ENCODE measurements at places on chromosomes 12 and 14.

DNA sequence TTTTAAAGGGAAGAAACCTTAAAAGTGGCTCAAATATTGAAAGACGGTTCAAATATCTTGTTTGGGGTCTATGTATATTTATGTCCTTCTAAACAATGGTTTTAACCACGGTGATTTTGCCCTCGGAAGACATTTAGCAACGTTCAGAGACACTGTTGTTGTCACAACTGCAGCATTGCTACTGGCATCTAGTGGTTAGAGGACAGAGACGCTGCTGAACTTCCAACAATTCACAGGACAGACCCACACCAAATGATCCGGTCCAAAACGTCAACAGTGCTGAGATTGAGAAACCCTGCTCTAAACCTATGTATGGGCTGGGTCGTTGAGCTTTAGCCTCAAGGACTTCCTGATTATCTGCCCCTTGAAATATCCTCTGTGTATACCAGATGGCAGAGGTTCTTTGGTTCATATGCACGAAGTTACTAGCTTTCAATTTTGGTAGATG is 1.7 kb downstream of the ANGEL1 start:
- peak; percentile 34 for DNase-seq

DNA sequence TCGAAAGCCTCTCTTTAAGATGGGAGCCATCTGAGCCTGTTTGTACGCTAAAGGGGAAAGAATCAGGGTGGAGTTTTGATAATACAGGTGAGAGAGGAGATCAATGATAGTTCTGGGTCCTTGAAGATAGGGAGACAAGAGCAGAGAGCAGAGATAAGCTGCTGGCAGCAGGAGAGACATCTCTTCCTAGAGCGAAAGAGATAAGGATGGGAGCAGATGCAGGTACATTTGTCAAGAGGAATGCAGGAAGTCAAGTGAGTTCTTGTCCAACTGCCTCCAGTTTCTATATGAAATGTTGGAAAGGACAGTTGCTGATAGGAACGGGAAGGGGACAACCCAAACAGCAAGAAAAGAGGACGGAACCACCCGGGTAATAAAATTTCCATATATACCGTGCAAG is 24.7 kb upstream of the HIF1A start:
- DNase-seq: no peak

DNA sequence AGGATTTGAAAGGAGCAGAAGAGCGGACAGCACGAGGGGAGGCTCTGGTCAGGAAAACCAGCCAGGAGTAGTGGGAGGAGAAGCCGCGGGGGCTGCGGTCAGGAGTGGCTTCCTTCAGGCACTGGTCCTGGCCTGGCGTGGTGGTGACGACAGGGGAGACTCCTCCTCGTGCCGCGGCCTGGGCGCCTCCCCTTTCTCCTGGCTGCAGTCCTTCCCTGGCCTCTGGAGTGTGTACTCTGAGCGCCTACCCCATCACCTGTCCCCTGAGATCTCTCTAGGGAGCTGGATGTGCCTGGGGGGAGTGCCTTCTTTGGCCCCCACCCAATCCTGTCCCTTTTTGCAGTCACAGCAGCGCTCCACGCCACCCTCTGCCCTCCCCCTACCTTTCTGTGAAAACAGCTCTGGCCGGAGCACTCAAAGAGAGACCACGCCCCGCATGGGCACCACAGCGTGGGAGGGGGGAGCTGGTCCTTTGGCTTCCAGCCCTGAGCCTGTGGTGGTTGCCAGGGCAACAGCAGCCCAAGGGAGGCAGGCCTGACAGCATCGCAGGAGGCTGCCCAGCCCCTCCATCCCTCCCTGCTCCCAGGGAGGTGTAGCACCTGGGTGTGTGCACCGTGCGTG is 125.9 kb downstream of the CALM1 start:
- DNase-seq: peak; percentile 25

- no peak for DNase-seq
These were observed 445.0 kb downstream of the GXYLT1 start for GRCh38 chr12:41699658-41700057.

DNA sequence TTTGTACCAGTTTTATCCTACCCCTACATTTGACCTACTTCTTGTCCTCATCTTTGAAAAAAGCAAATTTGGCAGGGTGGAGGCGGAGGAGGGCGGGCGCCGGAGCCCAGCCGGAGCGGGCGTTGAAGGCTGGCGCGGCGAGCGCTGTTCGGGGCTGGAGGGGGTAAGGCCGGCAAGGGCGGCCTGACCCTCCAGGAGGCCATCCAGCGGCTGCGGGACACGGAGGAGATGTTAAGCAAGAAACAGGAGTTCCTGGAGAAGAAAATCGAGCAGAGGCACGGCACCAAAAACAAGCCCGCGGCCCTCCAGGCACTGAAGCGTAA is 27.2 kb downstream of the FBXO34 start:
- no peak for DNase-seq

GRCh38 chr14:84446250-84446649 is 1083.7 kb upstream of the FLRT2 start:
- no peak for DNase-seq

DNA sequence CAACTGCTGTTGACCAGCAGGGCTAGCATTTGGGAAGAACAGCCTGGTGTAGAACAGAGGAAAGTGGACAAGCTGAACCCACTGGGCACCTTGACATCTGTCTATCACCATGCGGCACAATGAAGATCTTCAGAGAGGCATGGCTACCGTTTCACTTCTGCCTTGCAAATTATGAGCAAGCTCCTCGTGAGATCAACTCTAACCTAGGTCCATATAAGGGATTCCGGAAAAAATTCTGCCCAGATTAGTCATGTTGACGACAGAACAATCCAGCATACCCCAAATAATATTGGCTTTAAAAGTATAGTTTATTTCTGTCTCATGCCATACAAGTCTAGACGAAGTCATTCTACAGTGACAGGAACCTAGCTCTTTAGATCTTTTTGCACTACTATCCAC is 91.6 kb upstream of the ATF7IP start:
- DNase-seq: peak; percentile 35

DNA sequence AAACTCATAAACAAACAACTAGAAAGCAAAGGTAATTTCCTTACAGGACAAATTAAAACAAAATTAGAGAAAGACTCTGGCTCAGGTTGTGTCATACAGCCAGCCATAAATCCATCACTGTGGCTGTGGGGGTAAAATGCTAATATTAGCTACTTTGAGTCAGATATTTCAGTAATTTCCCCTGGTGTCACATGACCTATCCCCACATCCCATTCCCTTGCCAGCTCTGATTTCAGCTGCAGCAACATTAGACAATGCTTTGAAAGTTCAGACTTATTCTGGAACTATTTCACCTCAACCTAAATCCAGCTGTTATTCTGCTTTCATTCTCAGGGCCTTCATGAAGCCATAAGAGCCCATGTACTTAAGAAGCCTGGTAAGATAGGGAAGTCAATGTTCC is 55.3 kb downstream of the RPL10L start:
- DNase-seq: peak; percentile 0

DNA sequence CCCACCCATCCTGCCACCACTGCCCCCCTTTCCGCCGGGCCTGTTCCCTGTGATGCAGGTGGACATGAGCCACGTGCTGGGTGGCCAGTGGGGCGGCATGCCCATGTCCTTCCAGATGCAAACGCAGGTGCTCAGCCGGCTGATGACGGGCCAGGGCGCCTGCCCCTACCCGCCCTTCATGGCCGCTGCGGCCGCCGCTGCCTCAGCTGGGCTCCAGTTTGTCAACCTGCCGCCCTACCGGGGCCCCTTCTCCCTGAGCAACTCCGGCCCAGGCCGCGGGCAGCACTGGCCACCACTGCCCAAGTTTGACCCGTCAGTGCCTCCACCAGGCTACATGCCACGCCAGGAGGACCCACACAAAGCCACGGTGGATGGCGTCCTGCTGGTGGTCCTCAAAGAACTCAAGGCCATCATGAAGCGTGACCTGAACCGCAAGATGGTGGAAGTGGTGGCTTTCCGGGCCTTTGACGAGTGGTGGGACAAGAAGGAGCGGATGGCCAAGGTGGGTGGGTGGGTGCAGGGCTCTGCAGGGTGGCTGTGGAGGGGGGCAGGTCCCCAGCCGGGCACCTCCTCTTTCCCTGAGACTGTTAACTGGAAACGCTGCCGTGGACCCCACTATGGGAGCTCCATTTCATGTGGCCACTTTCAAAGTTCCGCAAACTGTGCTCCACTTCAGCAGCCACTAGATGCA is 10.8 kb downstream of the SETD1B start:
- DNase-seq: no peak

GRCh38 chr12:89151536-89151935 is 200.8 kb downstream of the DUSP6 start:
- DNase-seq: no peak

DNA sequence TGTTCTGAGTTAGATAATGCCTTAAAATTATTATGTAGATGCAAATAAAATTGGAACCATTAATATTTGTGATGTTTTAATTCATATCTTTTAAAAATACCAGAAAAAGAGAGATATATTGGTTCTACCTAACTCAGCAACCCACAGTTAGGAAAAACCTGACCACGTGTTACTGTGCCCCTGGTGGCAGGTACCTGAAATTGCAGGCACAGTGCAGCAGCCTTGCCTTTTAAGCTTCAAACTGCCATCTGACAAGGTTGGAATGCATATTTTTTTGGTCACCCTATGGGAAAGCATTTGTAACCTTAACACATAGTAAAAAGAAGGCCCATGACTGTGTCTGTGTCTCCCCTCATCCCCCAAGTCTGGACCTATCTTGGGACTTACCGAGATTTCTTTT is 109.4 kb upstream of the NOS1 start:
- DNase-seq: no peak

DNA sequence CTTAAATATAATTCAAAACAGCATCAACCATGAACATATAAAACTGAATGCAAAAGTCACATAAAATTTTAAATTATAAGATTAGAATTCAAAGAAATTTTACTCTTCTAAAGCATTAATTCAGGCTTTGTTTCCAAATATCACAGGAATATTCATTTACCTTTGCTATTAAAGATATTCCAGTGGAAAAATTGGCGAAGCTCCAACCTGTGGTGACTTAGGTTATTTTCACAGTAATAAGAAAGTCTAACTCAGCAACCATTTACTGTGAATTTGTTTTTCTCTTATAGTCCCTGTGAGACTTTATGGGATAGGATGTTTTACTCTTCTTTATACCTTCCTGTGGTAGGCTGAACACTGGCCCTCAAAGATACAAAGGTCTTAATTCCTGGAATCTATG is 3.2 kb downstream of the WDR89 start:
- no peak for DNase-seq

GRCh38 chr12:119644930-119645329 is 23.0 kb upstream of the PRKAB1 start:
- no peak for DNase-seq

DNA sequence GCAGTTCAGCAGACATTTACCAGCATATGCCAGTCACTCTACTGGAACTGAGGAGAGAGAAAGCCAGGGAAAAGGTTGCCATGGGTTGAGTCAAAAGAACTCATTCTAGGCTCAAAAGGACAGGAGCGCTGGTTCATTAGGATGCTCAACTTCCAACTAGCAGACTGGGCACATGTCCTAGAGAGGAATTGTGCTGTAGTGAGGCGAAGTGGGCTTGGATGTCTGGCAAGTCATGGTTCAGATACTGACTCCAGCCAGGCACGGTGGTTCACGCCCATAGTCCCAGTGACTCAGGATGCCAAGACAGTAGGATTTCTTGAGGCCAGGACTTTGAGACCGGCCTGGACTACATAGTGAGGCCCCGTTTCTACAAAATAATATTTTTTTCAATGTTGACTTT is 281.5 kb downstream of the CACNA1C start:
- no peak for DNase-seq

DNA sequence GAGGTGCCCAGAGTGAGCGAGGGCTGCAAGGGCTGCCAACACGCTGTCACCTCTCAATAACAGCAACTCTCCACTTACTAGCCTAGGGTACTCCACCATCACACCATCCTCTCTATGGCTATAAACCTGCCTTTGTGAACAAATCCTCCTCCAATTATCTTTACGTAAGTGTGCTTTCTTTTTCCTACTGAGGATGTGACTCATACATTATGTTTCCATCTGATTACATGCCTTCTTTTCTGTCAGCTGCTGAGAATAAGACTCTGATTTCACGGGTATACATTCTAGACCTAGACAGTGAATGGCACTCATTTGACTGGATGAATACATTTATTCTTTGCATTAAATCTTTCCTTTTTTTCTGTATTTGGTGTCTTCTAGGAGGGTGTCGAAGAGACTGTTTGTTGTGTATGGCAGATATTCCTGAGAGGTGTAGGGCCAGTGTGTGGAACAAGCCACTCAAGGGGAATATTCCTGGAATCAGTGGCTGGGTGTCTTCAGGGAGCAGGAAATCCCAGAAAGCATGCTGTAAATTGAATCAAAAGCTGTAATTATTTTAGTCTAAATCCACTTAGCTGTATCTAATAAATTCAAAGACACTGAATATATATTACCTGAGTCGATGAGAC is 327.3 kb upstream of the TMTC1 start:
- peak; percentile 66 for DNase-seq

GRCh38 chr14:52948836-52949235 is 2.0 kb downstream of the FERMT2 start:
- DNase-seq: no peak

DNA sequence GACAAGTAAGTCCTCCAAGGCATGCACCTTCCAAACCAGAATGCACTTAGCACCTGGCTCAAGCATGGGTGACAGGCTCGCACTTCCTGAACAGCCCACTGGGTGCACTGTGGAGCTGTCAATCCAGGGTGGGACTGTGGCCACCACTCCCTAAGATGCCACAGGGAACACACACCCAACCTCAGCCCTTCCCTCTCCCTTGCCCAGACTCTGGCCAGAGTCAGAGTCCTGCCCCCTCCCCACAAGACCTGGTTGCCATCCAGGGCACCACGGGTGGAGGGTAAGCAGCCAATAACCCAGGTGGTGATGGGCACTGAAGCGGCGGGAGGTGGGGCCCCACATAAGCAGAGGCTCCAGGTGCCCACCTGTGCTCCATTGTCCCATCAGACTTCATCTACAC is 160.6 kb downstream of the MYRFL start:
- DNase-seq: no peak

- DNase-seq: no peak
These were observed 22.3 kb upstream of the MGP start for GRCh38 chr12:14907953-14908352.

GRCh38 chr14:47040550-47040949 is 389.0 kb upstream of the RPL10L start:
- no peak for DNase-seq

GRCh38 chr14:69693145-69693544 is 73.8 kb upstream of the SRSF5 start:
- DNase-seq: no peak

GRCh38 chr14:51258280-51258679 is 18.2 kb downstream of the TMX1 start:
- no peak for DNase-seq

GRCh38 chr12:41802803-41803202 is 341.9 kb downstream of the GXYLT1 start:
- DNase-seq: no peak

DNA sequence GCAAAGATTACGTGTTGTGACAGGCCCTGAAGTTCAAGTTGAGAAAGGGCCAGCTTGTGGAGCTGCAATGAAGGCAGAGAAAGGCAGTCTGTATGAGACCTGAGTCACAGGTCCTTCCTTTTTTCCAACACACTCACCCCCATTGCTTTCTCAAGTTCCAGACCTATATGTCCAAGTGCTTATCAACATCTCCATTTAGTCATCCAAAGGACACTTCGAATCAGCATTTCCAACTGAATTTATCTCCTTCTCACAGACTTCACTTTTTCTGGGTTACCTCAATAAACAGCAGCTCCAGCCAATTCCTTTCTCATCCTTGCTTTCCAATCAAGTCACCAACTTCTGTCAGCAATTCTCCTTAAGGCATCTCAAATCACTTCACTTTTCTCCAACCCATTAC is 56.4 kb upstream of the KIF21A start:
- no peak for DNase-seq

GRCh38 chr14:70709726-70710382 is 68.1 kb downstream of the TTC9 start:
- DNase-seq: no peak

GRCh38 chr14:35814371-35815005 is 5.4 kb upstream of the RALGAPA1 start:
- peak; percentile 43 for DNase-seq

Data from fibroblast of skin of right biceps (primary cell).